Kasumi-1 (cell line): ENCODE measurements at places on chromosomes 1 and 21.

GRCh38 chr1:3364551-3364950, 89.9 kb upstream of the ARHGEF16 start:
- no peak for DNase-seq

DNA sequence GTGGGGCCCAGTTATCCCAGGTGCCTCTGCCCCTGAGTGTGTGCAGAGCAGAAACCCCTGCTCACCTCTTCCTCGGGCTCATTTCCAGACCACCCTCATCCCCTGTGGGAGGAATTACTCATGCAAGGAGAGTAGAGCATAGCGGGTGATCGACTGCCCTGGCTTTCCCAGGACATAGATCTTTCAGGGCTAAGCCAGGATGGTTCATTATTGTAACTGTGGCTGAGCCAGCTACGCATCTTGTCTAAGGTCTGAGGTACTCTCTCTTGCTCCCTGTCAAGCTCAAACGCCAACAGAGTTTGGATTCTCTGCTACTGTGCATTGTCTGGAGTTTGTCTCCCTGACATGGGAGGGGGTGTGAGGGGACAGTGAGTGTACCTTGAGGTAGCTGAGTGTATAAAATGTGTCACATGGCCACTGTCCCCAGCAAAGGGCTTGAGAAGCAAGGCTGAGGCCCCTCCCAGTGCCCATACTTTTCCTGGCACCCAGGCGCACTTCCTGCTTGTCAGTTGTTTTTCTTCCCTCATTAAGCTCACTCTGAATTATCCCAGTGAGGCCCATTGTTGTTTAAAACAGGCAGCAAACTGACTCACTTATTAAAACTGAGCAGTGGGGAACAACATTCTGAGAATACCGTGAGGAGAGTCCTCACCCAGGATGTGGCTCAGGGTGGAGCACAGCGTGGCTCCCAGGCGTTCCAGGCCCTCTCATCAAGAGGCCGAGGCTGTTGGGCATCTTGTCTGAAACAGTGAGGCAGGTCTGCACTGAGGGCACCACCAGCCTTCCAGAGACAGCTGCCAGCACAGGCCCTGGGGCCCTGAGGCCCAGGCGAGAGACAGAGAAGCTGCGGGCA, 92.9 kb downstream of the LAMC2 start:
- no peak for DNase-seq

DNA sequence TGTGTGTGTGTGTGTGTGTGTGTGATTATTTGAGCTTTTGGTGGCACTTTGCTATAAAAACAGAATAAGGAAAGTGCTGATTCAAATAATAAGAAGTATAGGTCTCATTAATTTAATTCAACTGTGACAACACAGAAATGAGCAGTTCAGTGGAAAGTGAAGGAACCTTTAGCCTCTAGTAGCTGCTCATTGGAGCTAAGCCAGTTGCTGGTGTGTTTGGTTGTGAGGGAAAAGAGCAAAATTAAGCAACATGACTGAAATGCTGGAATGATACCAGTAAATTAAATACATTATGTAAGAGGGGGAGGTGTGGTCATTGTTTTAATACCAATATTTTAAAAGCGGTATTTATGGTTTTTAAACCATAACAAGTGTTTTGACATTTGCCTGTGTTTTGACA, 55.2 kb downstream of the KIAA0040 start:
- no peak for DNase-seq

DNA sequence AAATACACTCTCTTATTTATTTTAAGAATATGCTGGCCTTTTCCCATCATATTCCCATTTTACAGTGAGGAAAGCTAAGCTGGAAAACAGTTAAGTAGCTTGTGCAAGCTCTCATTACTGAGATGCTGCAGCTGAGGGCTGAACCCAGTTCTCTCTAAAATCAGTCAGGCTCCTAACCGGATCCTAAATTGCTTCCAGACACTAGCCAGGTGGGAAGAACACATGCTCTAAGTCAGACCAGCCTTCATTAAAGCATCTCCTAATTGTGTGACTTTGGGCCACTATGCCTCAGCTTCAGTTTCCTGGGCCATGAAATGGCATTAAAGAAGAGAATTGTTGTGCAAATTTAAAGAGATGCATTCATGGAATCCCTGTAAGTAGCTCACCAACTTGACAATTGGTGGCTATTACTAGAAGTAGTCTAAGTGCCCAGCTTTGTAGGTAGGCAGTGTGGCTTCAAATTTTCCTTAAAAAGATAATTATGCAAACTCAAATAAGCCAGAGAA, 228.4 kb downstream of the DAB1 start:
- DNase-seq, result no peak

DNA sequence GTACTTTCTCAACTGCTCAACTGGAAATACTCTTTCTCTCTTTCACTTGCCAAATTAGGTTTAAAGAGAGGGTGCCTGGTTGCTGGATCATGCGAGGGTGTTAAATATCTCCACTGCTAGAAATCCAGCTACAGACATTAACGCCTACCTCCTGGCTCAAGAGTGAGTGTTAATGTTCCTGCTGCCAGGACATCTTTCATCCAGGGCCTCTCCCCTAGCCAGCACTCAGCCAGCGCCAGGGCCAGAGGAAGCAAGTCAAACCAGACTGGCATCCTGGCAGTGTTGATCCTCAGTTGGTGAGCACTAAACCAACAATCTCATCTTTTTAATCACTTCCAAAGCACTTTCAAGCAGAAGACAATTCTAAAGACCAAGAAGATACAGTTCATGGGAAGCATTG, 92.9 kb upstream of the BARHL2 start:
- no peak for DNase-seq
